NCI-H2081 (cell line): ENCODE measurements at places on chromosomes 2 and 18.

- no peak for DNase-seq
These were observed 29.8 kb upstream of the TBR1 start for GRCh38 chr2:161386228-161386824.

- no peak for DNase-seq
These were observed 111.2 kb upstream of the HDAC4 start for GRCh38 chr2:239512054-239512453.

DNA sequence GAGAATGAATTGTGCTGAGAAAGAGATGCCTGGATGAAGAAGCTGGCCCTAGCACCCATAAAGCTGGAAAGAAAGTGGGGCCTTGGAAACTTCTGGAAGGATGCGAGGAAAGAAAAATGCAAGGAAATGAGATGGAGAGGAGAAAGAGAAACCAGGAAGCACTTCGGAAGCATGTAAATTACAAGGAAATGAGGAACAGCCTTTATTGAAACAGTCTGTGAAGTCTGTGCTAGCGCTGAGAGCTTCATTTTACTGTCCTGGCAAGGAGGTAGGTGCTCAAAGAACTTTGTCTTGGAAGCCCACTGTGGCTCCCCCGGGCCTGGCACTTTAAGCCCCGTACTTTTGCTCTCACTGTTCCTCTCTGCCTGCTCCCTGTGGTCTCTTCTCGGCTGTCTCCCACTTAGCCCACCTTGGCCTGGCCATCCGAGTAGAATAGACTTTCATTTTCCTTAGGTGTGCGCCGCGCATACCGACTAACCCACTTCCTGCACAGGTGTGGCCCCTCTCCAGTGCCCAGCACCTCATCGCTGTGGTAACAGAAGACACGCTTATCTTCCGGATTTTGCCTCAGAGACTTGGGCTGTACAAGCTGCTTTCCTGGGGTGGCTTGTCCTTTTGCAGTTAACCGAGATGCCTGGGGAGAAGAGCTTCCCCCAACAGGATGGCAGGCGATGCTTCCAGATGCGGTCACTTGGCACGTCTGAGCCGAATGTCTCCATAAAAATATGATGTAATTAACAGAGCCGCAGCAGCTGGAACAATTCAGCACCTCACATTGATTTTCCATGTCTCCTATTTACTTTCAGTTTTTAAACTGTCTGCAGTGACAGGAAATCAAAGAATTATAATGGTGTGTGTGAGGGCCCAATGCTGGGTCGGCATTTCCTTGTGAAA, 199.6 kb downstream of the HRH4 start:
- DNase-seq = peak; percentile 24

- DNase-seq = peak; percentile 31
These were observed 62.5 kb downstream of the REEP1 start for GRCh38 chr2:86274918-86275275.

DNA sequence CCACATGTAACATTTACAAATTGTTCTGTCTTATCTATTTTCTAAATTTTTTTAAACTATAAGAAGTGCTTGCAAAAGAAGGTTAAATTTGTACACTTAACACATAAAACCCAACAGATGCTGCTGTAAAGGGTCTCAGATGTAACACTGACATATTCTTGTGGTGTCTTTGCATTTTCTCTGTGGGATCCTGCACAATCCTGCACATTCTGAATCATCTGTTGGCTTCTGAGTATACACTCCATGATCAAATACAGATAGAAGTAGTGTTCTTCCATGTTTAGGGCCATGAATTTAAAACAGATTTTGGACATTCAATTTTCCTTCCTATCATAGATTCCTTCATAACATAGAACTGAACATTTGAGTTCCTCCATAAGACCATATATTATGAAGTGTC, 89.0 kb downstream of the SPRED2 start:
- DNase-seq = no peak

- no peak for DNase-seq
These were observed 2.7 kb upstream of the ERFE start for GRCh38 chr2:238155761-238156694.

DNA sequence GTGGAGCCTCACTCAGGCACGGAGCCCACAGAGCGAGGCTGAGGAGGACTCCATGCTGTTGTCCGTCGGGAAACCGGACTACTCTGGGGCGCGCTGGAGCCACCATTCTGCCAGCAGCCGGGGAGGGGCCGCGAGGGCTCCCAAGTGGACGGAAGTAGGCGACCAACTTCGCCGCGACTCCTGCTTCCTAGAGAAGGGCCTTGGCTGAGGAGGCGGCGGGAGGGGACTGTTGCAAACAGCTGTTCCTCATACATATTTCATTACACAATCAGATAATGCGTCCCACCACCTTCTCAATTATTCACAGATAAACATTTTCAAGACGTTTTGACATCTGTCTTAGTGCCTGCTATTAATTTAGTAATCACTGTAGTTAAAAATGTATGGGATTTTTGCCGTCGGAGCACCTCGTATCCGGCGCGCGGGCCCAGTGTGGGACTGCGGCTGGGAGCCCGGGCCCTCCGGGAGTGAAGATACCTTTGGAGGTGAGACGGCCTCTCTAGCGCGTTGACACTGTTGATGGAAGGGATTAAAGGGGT, 11.7 kb upstream of the SIX3 start:
- no peak for DNase-seq

DNA sequence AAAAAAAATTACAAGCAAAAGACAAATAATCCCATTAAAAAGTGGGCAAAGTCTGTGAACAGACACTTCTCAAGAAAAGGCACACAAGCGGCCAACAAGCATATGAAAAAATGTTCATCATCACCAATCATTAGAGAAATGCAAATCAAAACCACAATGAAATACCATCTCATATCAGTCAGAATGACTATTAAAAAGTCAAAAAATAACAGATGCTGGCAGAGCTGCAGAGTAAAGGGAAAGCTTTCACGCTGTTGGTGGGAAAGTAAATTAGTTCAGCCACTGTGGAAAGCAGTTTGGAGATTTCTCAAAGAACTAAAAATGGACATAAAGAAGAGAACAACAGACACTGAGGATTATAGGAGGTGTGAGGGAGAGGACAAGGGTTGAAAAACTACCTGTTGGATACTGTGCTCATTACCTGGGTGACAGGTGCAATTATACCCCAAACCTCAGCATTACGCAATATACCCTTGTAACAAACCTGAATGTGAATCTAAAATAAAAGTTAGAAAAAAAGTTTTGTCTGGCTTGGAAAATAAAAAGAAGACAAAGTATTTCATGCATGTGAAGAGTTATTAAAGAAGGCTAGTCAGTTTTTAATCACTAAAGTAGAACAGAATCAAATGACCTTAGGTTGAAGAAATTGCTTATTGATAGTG, 8.7 kb upstream of the ACSL3 start:
- no peak for DNase-seq

- DNase-seq = no peak
These were observed 182.9 kb downstream of the VWC2L start for GRCh38 chr2:214593727-214594126.

GRCh38 chr2:41194230-41194629, 742.3 kb upstream of the SLC8A1 start:
- no peak for DNase-seq

DNA sequence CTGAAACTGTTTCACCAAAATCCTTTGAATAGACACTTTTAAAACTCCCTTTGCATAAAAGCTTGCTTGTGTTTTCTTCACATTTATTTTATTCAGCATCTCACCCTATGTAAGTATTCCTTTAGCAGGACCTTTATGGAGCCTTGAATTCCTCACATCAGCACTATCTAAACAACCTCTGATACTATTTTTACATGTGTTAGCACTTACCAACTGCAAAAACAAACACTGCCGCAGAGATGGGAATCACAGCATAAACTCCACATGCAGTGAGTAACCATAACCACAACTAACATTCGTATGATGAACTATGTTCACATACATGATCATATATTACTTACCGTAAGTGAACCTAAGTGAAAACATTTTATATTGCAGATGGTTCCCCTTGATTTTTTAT, 15.4 kb downstream of the FBXO15 start:
- DNase-seq = no peak

- peak; percentile 7 for DNase-seq
These were observed 697.3 kb downstream of the TRIB2 start for GRCh38 chr2:13413989-13414388.

- no peak for DNase-seq
These were observed 14.2 kb downstream of the PLEK start for GRCh38 chr2:68379184-68379708.

DNA sequence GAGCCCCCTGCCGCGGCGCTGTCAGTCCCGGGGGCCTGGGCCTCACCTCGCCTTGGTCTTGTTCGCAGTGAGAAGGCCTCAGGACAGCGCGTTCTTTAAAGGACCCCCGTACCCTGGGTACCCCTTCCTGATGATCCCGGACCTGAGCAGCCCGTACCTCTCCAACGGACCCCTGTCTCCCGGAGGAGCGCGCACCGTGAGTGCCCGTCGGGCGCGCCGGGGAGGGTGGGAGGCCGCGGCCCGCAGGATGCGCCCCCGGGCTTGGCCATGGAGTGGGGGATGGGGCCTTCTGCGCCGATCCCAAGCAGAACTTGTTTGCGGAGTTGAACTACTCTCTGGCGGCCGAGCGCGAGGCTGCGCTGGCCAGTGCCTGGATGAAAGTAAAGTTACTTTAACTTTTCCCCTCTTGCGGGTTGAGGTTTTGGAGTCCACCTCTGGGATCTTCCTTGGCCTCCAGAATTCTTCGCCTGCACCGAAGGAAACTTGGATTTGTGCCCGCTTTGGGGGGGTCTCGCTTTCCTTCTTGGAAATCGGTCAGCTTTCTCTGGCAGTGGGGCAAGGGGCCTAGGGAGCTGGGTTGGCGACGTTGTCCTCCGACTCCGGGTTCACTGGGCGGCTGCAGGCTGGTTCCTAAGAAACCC, 1.2 kb downstream of the TCF7L1 start:
- no peak for DNase-seq

DNA sequence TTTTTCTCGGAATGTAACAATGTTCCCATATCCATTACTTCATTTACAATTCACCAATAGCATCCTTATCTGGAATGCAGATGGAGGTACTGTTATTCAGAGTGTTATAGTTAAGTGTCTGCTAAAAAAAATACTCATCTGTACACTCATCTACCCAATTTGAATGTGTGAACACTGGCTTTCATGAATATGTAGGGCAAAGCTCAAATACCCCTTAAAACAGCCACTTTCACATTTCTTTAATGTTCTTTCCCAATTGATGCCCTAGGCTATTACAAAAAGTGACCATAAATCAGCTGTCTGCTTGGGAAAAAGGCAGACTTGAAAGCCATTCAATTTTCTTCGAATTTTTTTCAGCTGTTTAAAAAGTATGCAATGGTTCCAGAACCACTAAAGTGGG, 796.3 kb upstream of the FSHR start:
- DNase-seq = no peak

- no peak for DNase-seq
These were observed 69.7 kb downstream of the COBLL1 start for GRCh38 chr2:164771897-164772296.

- DNase-seq = no peak
These were observed 112.1 kb upstream of the SERPINE2 start for GRCh38 chr2:224151161-224151560.

GRCh38 chr2:217884985-217885384, 117.8 kb downstream of the TNS1 start:
- no peak for DNase-seq
